ENCODE measurements at places on chromosomes 13 and 19. TPM values are rescaled to one million over a fixed set of nuclear protein-coding genes. Genes with fewer than 3 reads are reported as not detected.

- peaks cover 49% of the 10 kb centered on the region for H3K4me1 ChIP-seq
- no peaks in the 10 kb centered on the region for H3K27me3 ChIP-seq
- H3K27ac ChIP-seq: peak overlapping the region; percentile 93
- peak; percentile 87 for DNase-seq
- peaks cover 18% of the 10 kb centered on the region for H3K36me3 ChIP-seq
These were observed 1.5 kb downstream of the TCF3 start for GRCh38 chr19:1650650-1651567.

DNA sequence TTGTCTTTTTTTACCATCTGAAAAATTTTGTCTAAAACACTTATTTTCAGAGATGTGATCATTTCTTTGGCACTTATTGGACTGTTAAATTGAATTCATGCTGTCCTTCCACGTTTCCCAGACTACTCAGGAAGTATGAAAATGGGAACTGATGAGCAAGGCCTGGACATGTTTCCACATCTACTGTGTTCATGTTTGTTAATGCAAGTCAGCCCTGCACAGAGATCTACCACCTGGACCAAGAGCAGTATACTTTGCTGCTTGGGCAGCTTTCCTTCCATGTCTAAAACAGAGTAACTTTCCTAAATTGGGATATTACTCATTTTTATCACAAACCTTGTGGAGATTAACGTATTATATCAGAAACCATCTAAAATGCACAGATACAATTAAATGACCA is 687.4 kb downstream of the DIAPH3 start:
- H3K36me3 ChIP-seq: no peaks in the 10 kb centered on the region
- no peak overlapping the region for H3K4me3 ChIP-seq
- DNase-seq: no peak
- H3K4me1 ChIP-seq: no peaks in the 10 kb centered on the region
- no peak overlapping the region for H3K27ac ChIP-seq

GRCh38 chr19:525029-525428 is 6.5 kb upstream of the CDC34 start:
- no peak overlapping the region for H3K27ac ChIP-seq
- H3K4me3 ChIP-seq: no peak overlapping the region
- no peak for DNase-seq
- no peaks in the 10 kb centered on the region for H3K27me3 ChIP-seq

- no peaks in the 10 kb centered on the region for H3K36me3 ChIP-seq
- peaks cover 42% of the 10 kb centered on the region for H3K4me1 ChIP-seq
- DNase-seq: no peak
- H3K27ac ChIP-seq: no peak overlapping the region
These were observed 11.0 kb upstream of the BBC3 start for GRCh38 chr19:47241919-47242577.

- H3K27ac ChIP-seq: no peak overlapping the region
- H3K4me1 ChIP-seq: no peaks in the 10 kb centered on the region
- H3K4me3 ChIP-seq: no peak overlapping the region
- no peak for DNase-seq
- H3K36me3 ChIP-seq: no peaks in the 10 kb centered on the region
- no peaks in the 10 kb centered on the region for H3K27me3 ChIP-seq
These were observed 177.5 kb downstream of the NDFIP2 start for GRCh38 chr13:79658333-79658975.

- H3K4me1 ChIP-seq: no peaks in the 10 kb centered on the region
- no peaks in the 10 kb centered on the region for H3K27me3 ChIP-seq
- H3K36me3 ChIP-seq: no peaks in the 10 kb centered on the region
- no peak overlapping the region for H3K27ac ChIP-seq
- H3K4me3 ChIP-seq: no peak overlapping the region
- no peak for DNase-seq
These were observed 68.9 kb downstream of the ITGBL1 start for GRCh38 chr13:101521371-101521770.

CAB39L gene
- 51.9 TPM for total RNA-seq

GRCh38 chr13:94315188-94315587 is 164.3 kb downstream of the DCT start:
- no peaks in the 10 kb centered on the region for H3K36me3 ChIP-seq
- no peak overlapping the region for H3K4me3 ChIP-seq
- DNase-seq: no peak
- H3K4me1 ChIP-seq: no peaks in the 10 kb centered on the region

DNA sequence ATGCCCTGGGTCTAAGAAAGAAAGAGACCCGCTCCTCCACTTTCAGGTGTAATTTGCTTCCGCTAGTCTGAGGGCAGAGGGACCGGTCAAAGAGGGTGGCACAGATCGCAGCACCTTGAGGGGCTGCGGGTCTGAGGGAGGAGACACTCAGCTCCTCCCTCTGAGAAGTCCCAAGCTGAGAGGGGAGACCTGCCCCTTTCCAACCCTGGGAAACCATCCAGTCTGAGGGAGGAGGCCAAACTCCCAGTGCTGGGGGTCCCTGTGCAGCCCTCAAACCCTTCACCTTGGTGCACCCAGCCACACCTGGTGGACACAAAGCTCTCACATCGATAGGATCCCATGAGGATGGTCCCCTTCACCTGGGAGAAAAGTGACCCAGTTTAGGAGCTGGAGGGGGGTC is 13.0 kb downstream of the MISP start:
- no peaks in the 10 kb centered on the region for H3K36me3 ChIP-seq
- H3K27ac ChIP-seq: no peak overlapping the region
- no peak overlapping the region for H3K4me3 ChIP-seq
- no peaks in the 10 kb centered on the region for H3K27me3 ChIP-seq
- H3K4me1 ChIP-seq: no peaks in the 10 kb centered on the region

- H3K27ac ChIP-seq: peak overlapping the region; percentile 64
- 0 out of 2 replicates have a peak, but pooled peaks cover 5% of the 10 kb centered on the region for H3K36me3 ChIP-seq
- peak; percentile 65 for DNase-seq
These were observed 619 bp downstream of the MED16 start for GRCh38 chr19:892243-892893.

TMEM238 gene
- total RNA-seq: 8.0 TPM

DNA sequence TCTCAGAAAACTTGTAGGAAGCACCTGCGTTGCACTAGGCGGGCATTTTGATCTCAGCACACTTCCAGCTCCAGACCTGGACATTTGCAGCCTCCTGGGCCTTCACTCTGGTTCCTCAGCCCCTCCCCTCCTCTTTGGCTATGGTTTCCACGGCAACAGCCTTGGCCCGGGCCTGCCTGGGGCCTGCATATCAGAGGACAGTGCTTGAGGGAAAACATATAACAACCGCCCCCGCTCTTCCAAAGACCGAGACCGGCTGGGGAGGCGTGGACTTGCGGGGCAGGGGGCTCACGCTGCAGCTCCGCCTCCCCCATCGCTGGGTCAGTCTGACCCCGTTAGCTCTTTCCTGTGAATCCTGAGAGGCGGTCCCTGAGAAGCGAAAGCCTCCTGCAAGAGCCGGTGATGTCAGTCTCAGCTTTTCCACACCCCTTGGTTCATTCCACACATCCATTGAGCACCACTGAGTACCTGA is 125.7 kb upstream of the PEG3 start:
- H3K27me3 ChIP-seq: no peaks in the 10 kb centered on the region
- no peak overlapping the region for H3K4me3 ChIP-seq

GRCh38 chr19:19602136-19602712 is 16.3 kb downstream of the PBX4 start:
- no peak overlapping the region for H3K27ac ChIP-seq
- H3K36me3 ChIP-seq: no peaks in the 10 kb centered on the region
- no peaks in the 10 kb centered on the region for H3K27me3 ChIP-seq
- peaks cover 5% of the 10 kb centered on the region for H3K4me1 ChIP-seq
- no peak overlapping the region for H3K4me3 ChIP-seq
- no peak for DNase-seq

- H3K36me3 ChIP-seq: no peaks in the 10 kb centered on the region
- no peaks in the 10 kb centered on the region for H3K4me1 ChIP-seq
- no peak overlapping the region for H3K27ac ChIP-seq
- no peaks in the 10 kb centered on the region for H3K27me3 ChIP-seq
- H3K4me3 ChIP-seq: no peak overlapping the region
These were observed 16.7 kb downstream of the GSX1 start for GRCh38 chr13:27808851-27809550.

DNA sequence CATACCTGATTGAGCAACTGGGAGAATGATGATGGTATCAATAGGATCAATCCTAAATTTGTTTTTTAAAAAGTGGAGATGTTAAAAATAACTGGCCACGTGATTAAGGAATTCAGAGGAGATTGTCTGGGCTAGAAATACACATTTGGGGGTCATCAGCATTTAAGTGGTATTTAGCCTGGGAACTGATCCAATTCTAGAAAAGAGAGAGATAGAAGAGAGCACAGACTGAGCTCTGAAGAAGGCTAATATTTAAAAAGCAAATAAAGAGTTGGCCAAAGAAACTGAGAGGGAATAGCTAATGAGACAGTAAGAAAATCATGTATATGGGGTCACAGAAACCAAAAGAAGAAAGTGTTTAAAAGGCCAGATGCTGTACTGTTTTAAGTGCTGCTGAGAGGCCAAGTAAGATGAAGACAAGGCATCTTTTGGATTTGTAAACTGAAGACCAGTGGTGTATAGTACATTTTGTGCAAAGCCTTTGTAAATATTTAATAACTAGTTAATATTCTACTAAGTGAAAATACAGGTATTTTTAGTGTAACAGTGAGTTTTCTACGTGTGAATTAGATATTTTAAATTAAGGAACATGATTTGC is 40.2 kb downstream of the UBL3 start:
- H3K27ac ChIP-seq: no peak overlapping the region
- H3K4me1 ChIP-seq: no peaks in the 10 kb centered on the region
- H3K27me3 ChIP-seq: no peaks in the 10 kb centered on the region
- H3K36me3 ChIP-seq: no peaks in the 10 kb centered on the region
- no peak overlapping the region for H3K4me3 ChIP-seq

DNA sequence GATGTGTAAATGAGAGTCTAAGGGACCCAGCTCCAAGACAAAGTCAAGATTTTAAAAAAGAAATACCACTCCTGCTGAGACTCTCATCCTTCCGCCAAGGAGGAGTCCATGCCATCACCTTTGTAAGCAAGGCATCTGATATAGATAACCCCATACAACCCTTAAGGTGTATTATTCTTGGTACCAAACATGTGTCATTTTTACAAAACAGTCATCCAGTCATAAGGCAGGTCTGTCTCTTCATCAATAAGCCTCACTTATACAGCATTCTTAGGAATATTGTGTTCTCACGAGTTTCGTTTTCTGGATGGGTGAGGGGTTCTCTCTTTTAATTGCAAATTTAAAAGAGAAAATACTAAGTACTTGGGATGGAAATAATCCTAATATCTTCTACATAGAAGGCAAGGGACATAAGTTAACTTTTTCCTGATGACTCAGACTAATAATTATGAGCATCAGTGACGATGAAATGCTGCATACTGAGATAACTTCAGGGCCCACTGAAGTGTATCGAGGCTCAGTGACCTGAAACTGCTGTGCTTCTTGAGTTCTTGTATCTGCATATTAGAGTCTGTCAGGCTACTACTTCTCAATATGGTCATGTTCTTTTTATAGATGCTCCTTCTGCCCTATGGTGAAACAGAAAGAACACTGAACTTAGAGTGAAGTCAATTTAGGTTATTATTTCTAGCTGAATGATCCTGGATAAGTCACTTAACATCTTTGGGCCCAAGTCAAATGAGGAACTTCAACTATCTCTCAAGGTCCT is 166.6 kb downstream of the KLF12 start:
- H3K27me3 ChIP-seq: no peaks in the 10 kb centered on the region
- H3K4me1 ChIP-seq: peaks cover 92% of the 10 kb centered on the region
- DNase-seq: peak; percentile 96
- 0 out of 2 replicates have a peak, but pooled peaks cover under 1% of the 10 kb centered on the region for H3K36me3 ChIP-seq
- H3K4me3 ChIP-seq: peak overlapping the region; percentile 38

DNA sequence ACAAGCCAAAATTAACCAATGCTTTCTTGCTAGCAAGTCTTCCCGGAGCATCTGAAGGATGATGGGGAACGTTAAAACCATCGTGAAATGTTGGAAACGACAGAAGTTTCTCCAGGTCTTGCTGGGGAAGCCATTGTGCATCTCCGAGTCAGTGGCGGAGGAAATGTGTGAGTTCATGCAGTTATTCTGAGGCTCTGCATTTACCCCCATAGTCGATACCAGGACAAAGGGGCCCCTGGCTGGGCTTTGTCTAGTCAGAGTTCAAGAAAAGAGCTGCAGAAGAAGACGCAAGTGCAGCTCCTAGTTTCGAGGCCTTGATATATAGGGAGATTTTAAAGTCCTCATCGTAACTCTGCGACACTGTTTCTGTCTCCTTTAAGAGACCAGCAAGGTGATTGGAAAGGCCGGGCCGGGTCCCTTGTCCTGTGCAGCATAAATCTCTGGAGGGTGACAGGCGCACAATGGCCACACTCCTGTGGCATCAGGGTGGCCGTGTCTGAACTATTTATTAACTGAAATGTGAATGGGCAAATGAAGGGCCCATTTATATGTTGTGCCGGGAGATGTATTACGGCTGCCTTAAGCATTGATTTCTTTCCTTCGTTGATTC is 172.0 kb downstream of the TEX29 start:
- no peaks in the 10 kb centered on the region for H3K4me1 ChIP-seq
- H3K36me3 ChIP-seq: no peaks in the 10 kb centered on the region
- no peak for DNase-seq

- DNase-seq: no peak
- H3K27ac ChIP-seq: no peak overlapping the region
- H3K4me1 ChIP-seq: peaks cover 21% of the 10 kb centered on the region
- no peaks in the 10 kb centered on the region for H3K27me3 ChIP-seq
These were observed 25.6 kb downstream of the MAST3 start for GRCh38 chr19:18122860-18123795.

DNA sequence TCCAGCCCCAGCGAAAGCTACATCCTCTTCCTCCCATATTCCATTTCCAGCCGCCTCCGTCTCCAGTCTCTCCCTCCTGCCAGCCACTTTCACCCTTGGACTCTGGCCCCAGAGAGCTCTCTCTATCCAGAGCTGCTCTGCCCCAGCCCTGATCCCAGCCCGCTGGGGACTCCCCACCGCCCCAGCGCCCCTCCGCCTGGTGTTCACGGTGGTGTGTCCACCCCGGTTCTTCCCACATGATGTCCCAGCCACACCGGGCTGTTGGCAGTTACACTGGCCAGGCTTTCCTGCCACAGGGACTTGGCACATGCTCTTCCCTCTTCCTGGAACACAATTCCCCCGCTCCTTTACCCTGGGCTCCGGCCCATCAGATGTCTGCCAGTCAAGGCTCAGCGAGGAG is 11.3 kb upstream of the EMC10 start:
- H3K4me1 ChIP-seq: peaks cover 11% of the 10 kb centered on the region
- DNase-seq: no peak
- H3K27ac ChIP-seq: no peak overlapping the region
- H3K36me3 ChIP-seq: no peaks in the 10 kb centered on the region
- H3K4me3 ChIP-seq: no peak overlapping the region

ZNF57 gene
- total RNA-seq: 1.0 TPM

LILRB1 gene
- total RNA-seq: 0.07 TPM

DNA sequence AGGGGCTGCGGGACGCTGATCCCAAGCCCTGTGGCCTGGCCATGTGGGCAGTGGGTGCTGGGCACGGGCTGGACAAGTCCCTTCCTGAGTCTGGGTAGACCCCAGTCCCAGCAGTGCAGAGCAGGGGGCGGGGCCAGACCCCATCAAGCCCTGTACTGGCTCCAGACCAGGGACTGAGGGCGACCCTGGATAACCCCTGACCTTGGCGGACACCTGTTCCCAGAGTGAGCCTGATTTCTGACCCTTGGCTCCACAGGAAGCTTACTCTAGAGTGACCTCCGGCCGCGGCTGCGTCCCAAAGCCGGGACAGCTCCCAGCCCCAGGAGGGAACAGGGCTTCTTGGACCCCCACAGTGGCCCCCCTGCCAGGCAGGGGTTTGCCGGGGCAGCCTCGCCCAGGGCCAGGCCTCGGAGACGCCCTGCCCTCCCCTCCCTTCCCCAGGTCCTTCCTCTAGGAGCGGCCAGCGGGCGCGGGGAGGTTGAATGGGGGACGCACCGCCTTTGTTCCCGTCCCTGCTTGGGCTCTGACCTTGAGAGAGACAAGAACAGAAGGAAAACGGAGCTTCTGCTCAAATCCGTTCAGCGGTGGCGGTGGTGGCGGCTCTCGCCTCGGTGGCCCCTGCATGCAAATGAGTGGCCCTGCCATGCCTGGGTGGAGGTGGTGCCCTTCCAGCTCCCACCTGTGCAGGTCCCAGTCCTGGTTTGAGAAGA is 2.3 kb upstream of the EFNA2 start:
- H3K27ac ChIP-seq: no peak overlapping the region
- peaks cover 17% of the 10 kb centered on the region for H3K4me1 ChIP-seq
- no peak overlapping the region for H3K4me3 ChIP-seq
- H3K27me3 ChIP-seq: no peaks in the 10 kb centered on the region
